ENCODE measurements at places on chromosomes 2 and 18.

DNA sequence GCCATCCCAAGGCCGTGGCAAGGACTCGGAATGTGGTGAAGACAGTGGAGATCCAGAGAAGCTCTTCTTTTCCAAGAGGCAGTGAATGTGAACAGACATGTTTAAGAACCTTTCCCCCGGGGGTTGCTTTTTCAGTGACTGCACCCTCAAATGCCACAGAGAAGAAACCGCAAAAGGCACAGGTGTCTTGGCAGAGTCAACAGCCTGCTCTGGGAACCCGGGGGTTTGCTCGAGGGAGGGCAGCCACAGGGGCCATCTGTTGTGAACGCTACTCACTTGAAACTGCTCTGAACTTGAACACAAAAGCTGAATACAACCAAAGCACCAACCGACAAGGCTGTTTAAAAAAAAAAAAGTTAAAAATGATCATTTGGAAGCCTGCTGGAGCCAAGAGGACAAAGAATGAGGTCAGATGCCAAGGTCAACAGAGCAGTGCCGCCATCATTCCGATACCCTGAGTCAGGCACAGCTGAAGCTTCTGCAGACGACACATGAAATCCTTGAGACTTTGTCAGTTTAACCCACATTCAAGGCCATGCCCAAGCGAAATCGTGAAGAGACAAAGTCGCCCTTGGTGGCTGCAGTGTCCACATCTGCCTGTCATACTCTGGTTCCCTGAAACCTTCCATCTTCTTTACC, 47.4 kb downstream of the PSMG2 start:
- no peak for DNase-seq

- DNase-seq = no peak
Observed at GRCh38 chr2:46008091-46008870, 288.9 kb upstream of the EPAS1 start.

GRCh38 chr18:48163738-48164115, 233.3 kb upstream of the SMAD2 start:
- no peak for DNase-seq

DNA sequence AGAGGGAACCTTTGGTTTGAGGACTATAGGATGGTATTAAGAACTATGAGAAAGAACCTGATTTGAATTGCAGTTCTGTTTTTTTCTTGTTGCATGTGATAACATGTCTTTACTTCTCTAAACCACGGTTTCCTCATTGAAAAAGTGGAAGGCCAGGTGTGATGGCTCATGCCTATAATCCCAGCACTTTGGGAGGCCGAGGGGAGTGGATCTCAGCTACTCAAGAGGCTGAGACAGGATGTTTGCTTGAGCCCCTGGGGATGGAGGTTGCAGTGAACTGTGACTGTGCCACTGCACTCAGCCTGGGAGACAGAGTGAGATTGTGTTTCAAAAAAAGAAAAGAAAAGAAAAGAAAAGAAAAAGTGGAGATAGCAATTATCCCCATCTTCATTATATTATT, 32.3 kb downstream of the SCN9A start:
- no peak for DNase-seq

GRCh38 chr2:201180010-201180409, 2.9 kb upstream of the CASP10 start:
- no peak for DNase-seq

GRCh38 chr2:172182624-172183023, 79.9 kb upstream of the DLX2 start:
- DNase-seq = no peak

DNA sequence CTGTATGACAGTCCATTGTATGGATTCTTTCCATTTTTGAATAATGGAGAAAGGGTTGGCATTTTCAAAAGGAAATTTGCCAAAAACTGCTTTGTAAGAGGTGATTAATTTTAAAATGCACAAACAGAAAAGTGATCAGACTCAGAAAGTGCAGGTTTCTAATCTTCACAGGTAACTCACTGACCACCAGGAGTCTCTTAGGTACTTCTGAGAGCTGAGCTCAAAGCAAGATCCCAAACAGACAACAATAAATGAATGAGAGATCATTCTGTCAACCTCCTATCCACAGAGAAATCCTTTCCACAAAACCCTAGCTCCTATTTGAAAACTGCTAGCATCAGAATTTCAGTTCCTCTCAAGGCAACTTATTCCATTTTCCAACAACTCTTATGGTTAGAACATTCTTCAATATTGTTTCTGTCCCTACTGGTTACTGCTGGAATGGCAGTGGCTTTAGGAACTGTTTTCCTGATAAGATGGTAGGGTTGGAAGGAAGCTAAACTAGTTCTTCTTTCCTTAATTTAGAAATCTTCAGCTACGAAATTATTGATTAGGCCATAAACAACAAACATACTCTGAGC, 20.6 kb upstream of the HAAO start:
- no peak for DNase-seq
